ENCODE measurements at places on chromosomes 4 and X.

GRCh38 chrX:42955349-42955748, 177.4 kb upstream of the PPP1R2C start:
- no peak for DNase-seq

GRCh38 chrX:13283512-13283911, 36.3 kb downstream of the ATXN3L start:
- DNase-seq, result no peak

- DNase-seq, result no peak
Measured at GRCh38 chr4:137597752-137598430, 65.6 kb upstream of the PCDH18 start.

DNA sequence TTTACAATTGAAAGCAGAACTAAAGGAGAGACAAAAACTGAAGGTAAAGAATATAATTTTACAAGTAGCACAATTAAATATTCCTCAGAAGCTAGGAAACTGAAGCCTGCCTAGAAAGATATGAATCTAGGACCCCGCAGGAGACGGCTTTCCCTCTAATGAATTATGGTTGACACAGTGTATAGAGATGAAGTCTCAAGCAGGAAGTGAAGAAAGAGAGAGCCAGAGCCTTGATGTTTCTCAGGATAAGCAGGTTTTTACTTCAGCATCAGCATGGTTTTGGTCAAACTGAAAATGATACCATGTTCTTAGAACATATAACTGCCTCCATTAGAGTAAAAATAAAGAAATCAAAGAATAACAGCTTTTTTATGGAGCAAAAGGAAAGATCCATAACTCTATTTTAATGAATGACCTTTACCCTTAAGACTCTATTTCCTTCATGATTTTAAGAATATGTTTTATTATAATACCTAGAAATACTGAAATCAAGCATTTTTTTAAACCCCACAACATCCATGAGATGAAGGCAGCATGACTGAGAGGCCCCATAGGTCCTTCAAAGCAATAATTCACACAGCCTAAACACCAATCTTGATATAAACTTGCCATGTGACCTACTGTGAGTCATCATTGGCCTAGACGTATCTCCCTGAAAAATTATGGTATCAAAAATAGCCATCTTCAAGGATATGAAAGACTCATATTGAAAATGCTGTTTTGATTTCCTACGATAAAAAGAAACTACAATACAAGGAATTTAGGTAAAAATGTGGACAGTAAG, 193.4 kb downstream of the PRDM5 start:
- no peak for DNase-seq

- DNase-seq, result no peak
Measured at GRCh38 chr4:71765350-71765749, 18.5 kb downstream of the GC start.

DNA sequence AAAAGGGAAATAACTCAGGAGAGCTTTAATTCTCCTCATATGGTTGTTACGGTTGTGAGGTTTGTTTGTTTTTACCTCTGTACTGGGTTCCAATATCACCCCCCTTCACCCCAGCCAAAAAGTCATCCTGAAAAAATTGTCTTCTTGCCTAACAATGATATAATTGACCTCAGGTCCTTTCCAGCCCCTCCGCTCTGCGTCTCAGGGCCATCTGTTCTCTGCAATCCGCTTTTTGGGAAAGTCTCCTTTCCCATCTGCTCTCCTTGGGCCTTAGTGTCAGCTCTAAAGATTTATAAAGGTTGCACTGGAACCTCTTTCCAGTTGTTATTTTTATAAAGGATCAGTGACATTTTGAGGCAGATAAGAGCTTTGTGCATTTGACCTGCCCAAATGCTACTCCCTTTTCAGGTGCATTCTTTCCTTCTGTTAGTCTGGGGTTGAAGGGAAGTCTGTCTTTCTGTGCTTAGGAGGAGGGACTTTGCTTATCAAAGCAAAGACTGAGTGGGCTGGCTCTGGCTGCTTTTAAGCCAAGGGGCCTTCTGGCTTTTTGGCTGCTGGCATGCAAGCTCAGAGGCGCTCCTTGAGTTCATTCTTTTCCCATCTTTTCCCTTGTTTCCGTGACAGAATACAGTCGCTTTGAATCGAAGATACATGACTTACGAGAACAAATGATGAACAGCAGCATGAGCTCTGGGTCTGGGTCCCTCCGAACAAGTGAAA, 34.1 kb downstream of the DLG3 start:
- DNase-seq, result no peak

- DNase-seq, result no peak
Measured at GRCh38 chrX:56802428-56802827, 73.4 kb downstream of the NBDY start.

GRCh38 chr4:81607950-81608349, 136.2 kb upstream of the RASGEF1B start:
- DNase-seq, result no peak

DNA sequence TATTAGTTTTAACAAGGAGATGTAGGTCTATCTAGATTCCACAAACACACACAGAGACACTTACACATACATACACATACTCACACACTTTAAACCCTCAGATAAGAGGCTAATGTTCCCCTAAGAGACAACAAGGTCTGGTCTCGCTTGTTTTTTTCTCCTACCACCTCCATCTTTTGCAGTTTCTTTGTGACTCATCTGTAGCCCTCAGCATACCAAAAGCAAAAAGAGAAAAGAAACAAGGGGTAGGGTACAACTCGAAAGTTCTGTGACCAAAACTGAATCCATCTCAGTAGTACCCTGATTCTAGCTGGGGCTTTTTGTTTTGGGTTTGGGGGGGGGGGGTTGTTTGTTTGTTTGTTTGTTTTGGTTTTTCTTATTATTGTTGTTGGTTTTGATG, 12.2 kb upstream of the EXOSC9 start:
- DNase-seq, result no peak

GRCh38 chr4:184102488-184102887, 115.2 kb downstream of the ENPP6 start:
- no peak for DNase-seq

All from AML-193 (cell line).